ENCODE measurements at places on chromosomes 1 and 21. TPM values are rescaled to one million over a fixed set of nuclear protein-coding genes. Genes with fewer than 3 reads are reported as not detected.
A peak's percentile ranks its signal among the peaks of the same experiment; 100 is the strongest.

DNA sequence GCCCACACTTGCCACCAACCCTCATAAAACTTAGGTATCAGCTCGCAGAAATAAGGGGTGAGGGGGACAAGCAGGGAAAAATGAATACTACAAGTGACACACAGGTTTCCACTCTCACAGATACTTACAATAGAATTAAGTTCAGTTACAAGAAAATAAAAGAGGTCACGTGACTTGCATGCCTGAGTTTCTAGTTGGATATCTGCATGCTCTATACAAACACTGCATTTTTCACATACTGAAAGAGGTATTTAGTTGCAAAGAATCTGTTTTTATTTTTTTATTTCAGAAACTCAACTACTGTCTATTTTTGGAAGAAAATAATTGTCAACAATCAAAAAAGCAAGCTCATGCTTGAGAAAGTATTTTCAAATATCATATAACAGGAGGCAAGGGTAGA lies 43.5 kb downstream of the DPYD start:
- no peaks in the 10 kb centered on the region for H3K36me3 ChIP-seq
- no peaks in the 10 kb centered on the region for H3K27me3 ChIP-seq
- peak overlapping the region; percentile 45 for H3K27ac ChIP-seq
- DNase-seq, result no peak
- no peak overlapping the region for H3K4me3 ChIP-seq

The CD164L2 gene
- total RNA-seq, result not detected

GRCh38 chr1:236821091-236821627 lies 26.1 kb downstream of the MTR start:
- H3K27me3 ChIP-seq, result no peaks in the 10 kb centered on the region
- peaks cover 19% of the 10 kb centered on the region for H3K36me3 ChIP-seq
- no peaks in the 10 kb centered on the region for H3K4me1 ChIP-seq
- H3K27ac ChIP-seq, result no peak overlapping the region
- no peak overlapping the region for H3K4me3 ChIP-seq

- H3K27ac ChIP-seq, result no peak overlapping the region
- no peaks in the 10 kb centered on the region for H3K36me3 ChIP-seq
- H3K4me3 ChIP-seq, result no peak overlapping the region
- H3K27me3 ChIP-seq, result peaks cover 6% of the 10 kb centered on the region
- H3K4me1 ChIP-seq, result no peaks in the 10 kb centered on the region
These were observed 145.0 kb upstream of the ZC3H11B start for GRCh38 chr1:219757890-219758289.

DNA sequence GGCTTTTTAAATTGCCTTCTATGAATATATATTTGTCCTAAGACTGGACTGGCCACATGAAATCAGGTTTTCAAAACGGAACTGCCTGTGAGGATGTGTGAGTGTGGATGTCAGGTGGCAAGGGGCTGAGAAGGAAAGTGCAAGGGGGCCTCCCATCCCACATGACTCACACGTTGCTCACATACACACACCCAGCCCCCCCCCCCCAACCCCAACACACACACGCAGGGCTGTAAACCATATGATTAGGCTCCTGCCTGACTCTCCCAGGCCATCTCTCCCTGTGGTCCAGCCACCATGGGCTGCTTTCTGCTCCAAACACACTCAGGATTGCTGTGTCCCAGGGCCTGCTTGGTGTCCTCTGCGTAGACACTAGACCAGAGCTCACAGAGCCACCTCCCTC lies 22.4 kb downstream of the DEGS1 start:
- H3K27me3 ChIP-seq, result no peaks in the 10 kb centered on the region
- H3K36me3 ChIP-seq, result no peaks in the 10 kb centered on the region
- peak overlapping the region; percentile 40 for H3K4me3 ChIP-seq

- DNase-seq, result no peak
- H3K27me3 ChIP-seq, result no peaks in the 10 kb centered on the region
- no peaks in the 10 kb centered on the region for H3K36me3 ChIP-seq
- H3K4me1 ChIP-seq, result peaks cover 58% of the 10 kb centered on the region
- H3K27ac ChIP-seq, result peak overlapping the region; percentile 84
These were observed 416.9 kb upstream of the USP24 start for GRCh38 chr1:55632058-55632457.

The HTR6 gene
- not detected for total RNA-seq

The CYP4A22 gene
- not detected for total RNA-seq

GRCh38 chr1:227268943-227269342 lies 49.3 kb downstream of the CDC42BPA start:
- no peak for DNase-seq
- no peaks in the 10 kb centered on the region for H3K36me3 ChIP-seq
- H3K27ac ChIP-seq, result no peak overlapping the region
- no peaks in the 10 kb centered on the region for H3K27me3 ChIP-seq

DNA sequence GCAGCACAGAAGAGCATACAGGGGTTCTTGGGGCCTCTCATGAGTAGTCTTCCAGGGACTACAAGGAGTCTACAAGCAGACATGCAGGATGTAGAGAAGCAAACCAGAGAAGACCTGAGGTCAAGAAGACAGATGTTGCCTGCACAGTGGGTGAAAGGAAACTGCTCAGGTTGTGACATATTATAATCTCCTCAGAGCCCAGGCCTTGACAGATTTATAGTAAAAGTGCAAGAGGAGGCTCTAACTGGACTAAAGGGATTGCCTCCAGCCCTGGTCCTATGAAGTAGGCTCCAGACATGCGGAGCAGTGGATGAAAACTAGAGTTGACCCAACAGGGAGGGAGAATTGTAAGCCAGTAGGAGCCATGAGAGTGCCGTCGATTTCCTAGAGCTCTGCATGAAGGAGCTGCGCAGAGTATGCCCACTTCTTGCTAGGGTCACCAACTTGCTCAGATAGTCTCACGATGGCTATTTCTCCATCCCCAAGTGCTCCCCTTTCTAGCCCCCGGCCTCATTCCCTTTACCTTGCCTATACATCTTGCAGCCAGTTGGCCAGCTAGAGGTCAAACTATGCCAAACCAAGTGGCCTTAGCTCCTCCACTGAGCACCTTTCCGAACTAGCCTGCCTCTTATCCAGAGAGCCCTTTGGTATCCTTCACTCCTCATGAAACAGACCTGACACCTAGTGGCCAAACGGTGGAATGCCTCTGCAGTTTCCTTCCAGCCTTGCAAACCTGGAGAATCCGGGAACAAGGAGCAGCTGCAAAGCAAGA lies 36.2 kb upstream of the IPO9 start:
- no peak for DNase-seq
- H3K27me3 ChIP-seq, result no peaks in the 10 kb centered on the region
- H3K4me1 ChIP-seq, result peaks cover 60% of the 10 kb centered on the region
- peak overlapping the region; percentile 87 for H3K27ac ChIP-seq
- H3K36me3 ChIP-seq, result peaks cover 67% of the 10 kb centered on the region
- no peak overlapping the region for H3K4me3 ChIP-seq

DNA sequence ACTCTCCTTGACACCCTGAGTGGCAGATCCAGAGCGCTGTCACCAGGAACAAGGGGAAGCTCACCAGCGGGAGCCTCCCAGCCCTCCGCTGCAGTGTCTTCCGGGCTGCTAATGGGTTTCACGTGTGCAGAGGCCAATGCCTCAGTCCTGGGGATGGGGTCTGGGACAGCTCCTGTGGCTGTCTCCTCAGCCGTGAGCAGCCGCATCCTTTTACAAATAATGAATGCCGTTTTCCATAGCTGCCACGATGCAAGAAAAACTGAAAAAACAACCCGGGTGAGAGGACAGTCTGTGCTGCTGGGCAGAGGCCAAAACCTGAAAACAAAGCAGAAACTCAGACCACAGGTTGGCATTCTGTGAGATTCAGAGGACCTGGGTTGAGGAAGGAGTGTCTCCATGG lies 212.2 kb upstream of the RAB4A start:
- H3K27me3 ChIP-seq, result peaks cover 14% of the 10 kb centered on the region
- H3K27ac ChIP-seq, result no peak overlapping the region
- H3K4me3 ChIP-seq, result no peak overlapping the region
- DNase-seq, result no peak
- H3K4me1 ChIP-seq, result peaks cover 18% of the 10 kb centered on the region

DNA sequence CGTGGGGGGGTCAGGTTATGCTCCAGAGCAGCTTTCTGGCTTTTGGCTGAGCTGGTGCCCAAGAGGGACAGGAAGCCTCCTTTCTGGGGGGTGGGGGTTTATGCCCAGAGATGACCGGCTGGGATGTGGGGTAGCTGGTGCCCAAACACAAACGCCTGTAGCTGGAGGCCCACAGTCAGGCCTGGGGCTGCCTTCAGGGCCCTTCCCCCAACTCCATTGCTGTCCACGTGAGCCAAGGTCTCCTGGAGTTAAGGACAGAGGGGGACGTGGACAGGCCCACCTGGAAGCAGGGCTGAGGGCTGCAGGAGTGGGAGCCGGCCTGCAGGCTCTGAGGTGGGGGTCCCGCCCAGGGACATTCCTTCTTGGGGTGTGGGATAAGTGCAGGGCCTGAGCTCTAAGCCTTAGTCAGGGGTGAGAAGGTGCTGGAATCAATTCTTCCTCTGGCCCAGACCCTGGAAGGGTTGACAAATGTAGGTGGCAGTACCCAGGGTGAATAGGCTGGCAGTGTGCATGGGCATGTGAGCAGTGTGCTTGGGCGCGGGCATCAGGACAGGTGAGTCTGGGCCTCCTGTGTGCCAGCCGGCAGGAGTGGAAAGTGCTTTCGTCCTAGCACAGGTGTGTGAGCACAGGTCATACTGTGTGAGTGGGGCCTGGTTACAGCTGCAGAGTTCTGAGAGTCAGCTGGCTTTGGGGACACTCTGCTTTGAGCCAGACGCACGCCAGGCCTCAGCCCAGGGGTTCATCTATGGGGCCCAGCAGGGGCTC lies 6.8 kb downstream of the CPLANE2 start:
- H3K27ac ChIP-seq, result no peak overlapping the region
- peaks cover 11% of the 10 kb centered on the region for H3K4me1 ChIP-seq
- no peak overlapping the region for H3K4me3 ChIP-seq
- peaks cover 18% of the 10 kb centered on the region for H3K27me3 ChIP-seq
- DNase-seq, result peak; percentile 87

Measured in chondrocyte (in vitro differentiated cells).